ENCODE measurements at places on chromosomes 12 and 14.

GRCh38 chr12:101230547-101230946 lies 20.5 kb upstream of the SLC5A8 start:
- no peak for DNase-seq

- no peak for DNase-seq
Observed at GRCh38 chr14:94539181-94539580, 22.1 kb upstream of the SERPINA4 start.

- DNase-seq = no peak
Observed at GRCh38 chr14:103527408-103528145, 1.4 kb upstream of the TRMT61A start.

DNA sequence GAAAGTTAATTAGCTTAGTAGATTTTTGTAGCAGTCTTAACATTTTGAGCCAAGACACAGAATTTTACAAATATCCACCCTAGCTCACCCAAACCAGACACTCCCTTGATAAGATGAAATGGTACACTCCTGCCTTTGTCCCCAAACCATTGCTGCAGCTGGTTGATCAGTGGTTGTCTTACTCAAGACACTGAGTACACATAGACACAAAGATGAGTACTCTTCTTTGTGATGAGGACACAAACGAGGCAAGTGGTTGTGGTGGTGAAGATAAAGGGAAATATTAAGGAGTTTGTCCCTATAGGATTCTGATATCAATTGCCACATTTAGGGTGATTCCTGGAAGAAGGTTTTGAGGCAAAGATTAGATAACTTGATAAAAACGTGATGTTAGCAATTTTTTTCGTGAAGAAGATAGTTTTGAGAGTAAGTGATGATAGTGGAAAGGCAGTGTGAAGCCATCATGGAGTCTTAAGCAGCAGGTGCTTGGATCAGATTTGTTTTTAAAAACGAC lies 21.4 kb upstream of the ATP2B1 start:
- no peak for DNase-seq

- DNase-seq = no peak
Observed at GRCh38 chr12:79782172-79782900, 91.6 kb upstream of the PAWR start.

GRCh38 chr12:132807295-132808092 lies 21.2 kb downstream of the GOLGA3 start:
- DNase-seq = no peak

Data from stimulated activated CD8-positive, alpha-beta memory T cell treated with anti-CD3 and anti-CD28 coated beads, Interleukin-4, amount 100 ng/mL, for 4 hours (primary cell).